ENCODE measurements at places on chromosomes 11 and 22. TPM values are rescaled to one million over a fixed set of nuclear protein-coding genes. Genes with fewer than 3 reads are reported as not detected.

DNA sequence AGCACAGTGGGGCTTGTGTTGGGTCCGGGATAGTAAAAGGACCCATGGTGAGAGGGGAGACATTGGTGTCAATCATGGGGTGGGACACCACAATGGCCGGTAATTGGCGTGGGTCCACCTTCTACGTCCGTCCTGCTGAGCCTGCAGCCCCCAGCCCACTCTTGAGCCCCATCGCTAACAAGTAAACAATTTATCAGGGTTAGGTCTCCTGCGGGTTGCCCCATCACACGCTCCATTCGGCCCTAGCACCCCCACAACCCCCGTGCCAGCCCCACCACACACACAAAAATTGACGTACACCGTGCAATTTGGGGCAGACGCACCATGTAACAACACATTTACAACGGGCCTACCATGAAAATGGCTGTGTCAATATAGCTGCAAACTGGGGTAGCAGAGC, 86.5 kb upstream of the HTATIP2 start:
- H3K36me3 ChIP-seq: no peaks in the 10 kb centered on the region
- DNase-seq: no peak
- H3K4me3 ChIP-seq: no peak overlapping the region
- H3K4me1 ChIP-seq: peaks cover 4% of the 10 kb centered on the region
- H3K27me3 ChIP-seq: peaks cover 23% of the 10 kb centered on the region

DNA sequence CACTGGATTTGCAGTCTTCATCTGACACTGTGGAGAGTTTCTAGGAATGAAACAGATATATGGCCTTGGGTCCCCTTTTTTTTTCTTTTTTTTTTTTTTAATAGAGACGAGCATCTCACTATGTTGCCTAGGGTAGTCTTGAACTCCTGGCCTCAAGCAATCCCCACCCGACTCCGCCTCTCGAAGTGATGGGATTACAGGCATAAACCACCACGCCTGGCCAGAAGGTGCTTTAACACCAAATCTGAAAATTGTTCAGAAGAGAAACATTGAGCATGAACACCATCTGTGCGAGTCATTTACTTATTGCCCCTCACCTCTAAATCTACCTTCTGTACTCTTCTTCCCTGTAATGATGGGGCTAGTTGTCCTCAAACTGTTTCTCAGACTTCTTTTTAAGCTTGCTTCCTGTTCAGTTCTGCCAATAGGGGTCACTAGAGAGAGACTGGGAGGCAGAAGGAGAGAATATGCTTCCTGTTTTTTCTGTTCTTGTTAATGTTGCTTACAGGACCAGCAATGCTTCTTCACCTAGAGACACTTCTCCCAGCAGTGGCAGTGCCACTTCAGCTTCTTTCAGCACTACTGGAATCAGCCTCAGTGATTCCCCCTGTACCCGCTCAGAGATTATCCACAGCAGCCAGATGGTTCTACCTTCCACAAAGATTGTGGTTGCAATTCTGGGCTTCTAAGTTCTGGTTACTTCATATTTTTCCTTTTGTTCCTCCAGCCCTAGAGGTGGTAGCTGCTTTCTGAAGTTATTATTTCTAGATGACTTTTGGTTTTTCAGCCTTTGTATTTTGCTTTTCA, 20.8 kb upstream of the ZBED5 start:
- DNase-seq: no peak
- no peaks in the 10 kb centered on the region for H3K27me3 ChIP-seq
- H3K36me3 ChIP-seq: peaks cover 20% of the 10 kb centered on the region

GRCh38 chr11:10657308-10658271, 36.0 kb downstream of the IRAG1 start:
- DNase-seq: no peak
- peak overlapping the region; percentile 76 for H3K27ac ChIP-seq
- H3K4me3 ChIP-seq: peak overlapping the region; percentile 42
- peaks cover 39% of the 10 kb centered on the region for H3K4me1 ChIP-seq
- H3K36me3 ChIP-seq: no peaks in the 10 kb centered on the region

DNA sequence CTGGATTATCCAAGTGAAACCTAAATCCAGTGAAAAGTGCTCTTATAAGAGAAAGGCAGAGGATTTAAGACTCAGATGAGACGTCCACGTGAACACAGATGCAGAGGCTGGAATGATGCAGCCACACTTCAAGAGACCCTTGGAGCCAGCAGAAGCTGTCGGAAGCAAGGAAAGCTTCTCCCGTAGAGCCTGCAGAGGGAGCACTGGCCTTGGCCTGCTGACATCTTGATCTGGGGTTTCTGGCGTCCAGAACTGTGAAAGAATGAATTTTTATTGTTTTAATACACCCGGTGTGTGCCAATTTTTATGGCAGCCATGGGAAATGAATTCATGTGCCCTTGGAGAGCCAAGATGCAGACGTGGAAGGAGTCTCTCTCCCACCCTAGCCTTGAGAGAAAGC, 407.0 kb upstream of the B3GAT1 start:
- H3K4me3 ChIP-seq: no peak overlapping the region
- no peak for DNase-seq
- H3K27me3 ChIP-seq: peaks cover 20% of the 10 kb centered on the region
- H3K4me1 ChIP-seq: no peaks in the 10 kb centered on the region

DNA sequence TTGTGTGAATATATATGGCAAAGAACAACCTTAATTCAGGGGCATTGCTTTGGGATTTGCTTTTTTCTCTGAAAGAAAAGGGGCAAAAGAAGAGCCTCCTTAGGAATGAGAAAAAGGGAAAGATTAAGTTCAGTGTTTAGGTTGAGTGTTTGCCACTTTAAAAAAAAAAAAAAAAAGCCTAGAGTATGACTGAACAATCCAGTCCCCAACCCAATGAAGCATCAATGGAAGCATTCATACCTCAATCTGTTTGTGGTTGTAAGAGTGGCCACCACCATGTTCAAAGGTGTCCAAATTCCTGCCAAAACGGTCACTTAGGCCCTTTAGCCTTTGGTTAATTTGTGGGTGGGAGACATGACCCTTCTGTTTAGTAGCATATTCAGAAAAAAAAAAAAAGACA, 260.6 kb downstream of the SOX6 start:
- H3K4me1 ChIP-seq: no peaks in the 10 kb centered on the region
- no peak overlapping the region for H3K4me3 ChIP-seq
- H3K36me3 ChIP-seq: no peaks in the 10 kb centered on the region
- no peak overlapping the region for H3K27ac ChIP-seq
- DNase-seq: no peak

TEF gene
- total RNA-seq: 1.4 TPM
